AML-193 (cell line): ENCODE measurements at places on chromosomes 4 and X.

DNA sequence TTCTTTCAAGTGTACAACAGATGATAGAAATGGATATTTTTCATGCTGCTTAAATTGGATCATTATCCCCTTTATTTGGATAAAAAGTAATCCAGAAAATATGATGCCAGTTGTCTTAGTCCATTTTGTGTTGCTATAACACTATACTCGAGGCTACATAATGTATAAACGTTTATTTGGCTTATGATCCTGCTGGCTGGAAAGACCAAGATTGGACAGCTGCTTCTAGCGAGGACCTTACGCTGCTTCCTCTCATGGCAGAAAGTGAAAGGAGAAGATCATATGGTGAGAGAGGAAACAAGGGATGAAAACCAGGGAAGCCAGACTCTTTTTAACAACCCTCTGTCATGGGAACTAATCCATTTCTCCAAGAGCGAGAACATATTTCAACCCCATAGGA, 102.7 kb downstream of the TRAM1L1 start:
- DNase-seq, result no peak

GRCh38 chrX:50168241-50168687, 32.5 kb downstream of the AKAP4 start:
- no peak for DNase-seq

GRCh38 chrX:129640737-129641136, 14.0 kb downstream of the APLN start:
- DNase-seq, result no peak

GRCh38 chrX:110145854-110146253, 142.9 kb downstream of the TMEM164 start:
- peak; percentile 29 for DNase-seq

DNA sequence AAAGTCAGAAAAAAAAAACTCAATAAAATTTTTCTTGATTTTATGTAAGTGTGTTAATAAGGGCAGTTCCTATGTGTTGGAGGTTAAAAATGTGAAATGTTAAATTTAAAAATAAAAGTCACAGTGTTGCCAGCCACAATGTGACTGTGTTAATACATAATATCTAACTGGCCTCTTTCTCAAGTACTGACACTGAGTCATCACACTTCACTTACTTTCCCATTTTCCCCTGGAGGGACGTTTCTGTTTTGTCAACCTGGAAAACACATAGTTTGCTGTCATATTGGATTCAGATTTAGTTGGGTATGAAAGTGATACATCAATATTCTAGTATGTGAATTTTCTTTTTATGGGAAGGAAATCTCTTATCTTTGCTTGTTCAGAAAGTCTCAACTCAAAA, 46.4 kb downstream of the ARHGEF38 start:
- DNase-seq, result no peak
